Left forelimb (tissue), 1 donor: ENCODE measurements at places on chromosomes 13 and 19.

- no peak for DNase-seq
These were observed 30.5 kb downstream of the SLC15A1 start for GRCh38 chr13:98721825-98722510.

- no peak for DNase-seq
These were observed 2.3 kb upstream of the NBEA start for GRCh38 chr13:34939771-34940170.

DNA sequence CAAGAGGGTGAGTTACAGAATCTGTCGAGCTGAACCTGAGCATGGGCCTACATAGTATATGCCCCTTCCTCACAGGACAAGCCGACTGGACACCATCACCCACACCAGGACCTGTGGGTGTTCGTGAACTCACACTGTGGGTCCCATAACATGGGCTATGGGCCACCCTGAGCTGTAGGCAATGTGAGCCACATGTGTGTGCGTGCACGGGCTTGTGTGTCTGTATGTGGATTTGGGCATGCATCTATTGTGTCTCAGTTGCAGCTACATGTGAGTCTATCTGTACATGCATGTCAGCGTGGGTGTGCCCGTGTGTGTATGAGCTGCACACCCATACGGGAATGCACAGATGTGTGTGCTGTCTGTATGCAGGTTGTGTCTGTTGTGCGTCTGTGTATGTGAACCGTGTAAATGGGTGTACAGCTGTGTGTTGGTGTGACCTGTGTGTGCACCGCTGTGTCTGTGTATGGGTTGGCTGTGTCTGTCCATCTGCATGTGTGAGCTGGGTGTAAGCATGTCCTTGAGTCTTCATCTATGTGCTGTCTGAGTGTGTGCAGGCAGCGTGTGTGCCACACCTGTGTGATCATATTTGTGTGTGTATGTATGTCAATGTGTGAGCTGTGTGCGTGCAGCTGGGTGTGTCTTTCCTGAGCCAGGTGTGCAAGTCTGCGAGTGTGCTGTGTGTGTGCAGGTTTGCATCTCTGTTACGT lies 1.7 kb downstream of the NOTCH3 start:
- no peak for DNase-seq

DNA sequence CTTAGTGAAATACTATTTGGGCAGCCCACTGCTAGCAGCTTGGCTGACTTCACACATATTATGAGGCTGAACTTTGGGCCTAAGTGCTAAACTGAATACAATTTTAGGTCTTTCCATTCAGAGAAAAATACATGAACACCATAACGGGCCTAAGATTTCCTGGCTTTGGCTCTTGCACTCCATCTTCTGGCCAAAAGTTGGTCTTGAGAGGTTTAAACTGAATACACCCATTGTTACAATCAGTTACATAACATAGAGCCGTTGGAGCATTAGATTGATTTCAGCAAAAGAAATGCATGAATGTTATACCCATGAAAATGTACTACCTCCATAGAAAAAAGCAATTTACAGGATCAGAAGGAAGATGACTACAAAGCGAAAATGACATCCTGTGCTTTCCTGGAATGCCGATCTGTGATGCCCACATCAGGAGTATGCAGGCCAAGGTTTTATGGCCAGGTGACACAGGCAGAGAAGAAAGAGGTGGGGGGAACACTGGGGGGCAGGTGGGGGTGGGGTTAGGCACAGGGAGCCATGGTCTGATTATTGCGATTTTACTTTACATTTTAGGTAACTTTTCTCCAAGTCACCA lies 11.1 kb upstream of the SHISA2 start:
- DNase-seq, result no peak

GRCh38 chr13:25440061-25440460 lies 68.3 kb downstream of the ATP8A2 start:
- no peak for DNase-seq

GRCh38 chr19:50705422-50706019 lies 14.1 kb downstream of the SHANK1 start:
- DNase-seq, result no peak

DNA sequence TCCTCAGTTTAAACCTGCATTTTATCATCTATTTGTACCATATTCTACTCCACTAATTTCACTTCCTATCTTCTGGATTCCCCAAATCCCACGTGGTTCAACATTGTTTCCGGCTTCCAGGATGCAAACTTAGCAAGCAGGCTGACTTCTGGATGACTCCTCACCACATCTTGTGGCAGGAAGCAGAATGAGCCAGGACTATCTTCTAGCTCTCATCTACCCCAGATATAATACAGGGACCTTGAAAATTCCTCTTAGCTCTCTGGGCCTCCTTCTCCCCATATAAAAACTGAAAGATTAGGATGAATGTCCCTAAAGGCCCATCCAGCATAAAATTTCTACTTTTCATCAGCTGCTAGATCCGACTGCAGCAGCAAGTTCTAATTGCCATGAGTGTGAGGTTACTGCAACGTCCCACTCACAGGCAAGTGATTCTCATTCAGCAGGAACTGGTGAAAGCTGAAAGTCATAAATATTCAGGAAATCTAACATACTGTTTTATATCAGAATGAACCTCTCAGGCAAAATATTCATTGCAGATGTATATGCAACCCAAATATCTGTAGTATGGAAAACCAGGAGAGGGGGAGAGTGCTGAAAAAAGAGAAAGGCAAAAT lies 93.4 kb downstream of the KCTD12 start:
- DNase-seq, result no peak

GRCh38 chr13:39521701-39522100 lies 81.3 kb downstream of the LHFPL6 start:
- DNase-seq, result no peak

DNA sequence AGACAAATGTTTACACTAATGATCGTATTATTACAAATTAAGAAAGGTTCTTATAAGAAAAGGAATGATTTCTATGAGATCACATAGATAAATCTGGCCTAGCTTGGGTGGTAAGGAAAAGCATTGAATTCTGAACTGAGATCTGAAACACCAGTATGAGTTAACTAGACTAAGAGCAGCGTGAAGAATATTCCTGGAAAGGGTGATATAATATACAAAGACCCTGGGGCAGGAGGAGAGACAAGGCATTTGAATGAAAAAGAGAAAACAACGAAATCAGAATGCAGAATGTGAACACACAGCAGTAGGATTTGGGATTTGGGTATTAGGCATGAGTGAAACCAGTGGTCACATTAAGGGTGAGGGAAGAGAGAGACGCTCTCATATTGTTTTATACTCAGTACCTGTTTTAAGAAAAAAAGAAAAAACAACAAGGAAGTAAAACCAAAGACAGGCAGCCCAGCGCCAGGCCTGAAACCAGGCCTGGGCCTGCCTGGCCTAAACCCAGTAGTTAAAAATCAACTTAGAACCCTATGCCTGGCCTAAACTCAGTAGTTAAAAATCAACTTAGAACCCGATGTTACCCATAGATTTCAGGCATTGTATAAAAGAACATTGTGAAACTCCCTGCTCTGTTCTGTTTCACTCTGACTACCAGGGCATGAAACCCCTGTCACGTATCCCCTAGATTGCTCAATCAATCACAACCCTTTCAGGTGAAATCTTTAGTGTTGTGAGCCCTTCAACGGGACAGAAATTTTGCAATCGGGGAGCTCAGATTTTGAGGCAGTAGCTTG lies 287.1 kb downstream of the ITGBL1 start:
- no peak for DNase-seq

DNA sequence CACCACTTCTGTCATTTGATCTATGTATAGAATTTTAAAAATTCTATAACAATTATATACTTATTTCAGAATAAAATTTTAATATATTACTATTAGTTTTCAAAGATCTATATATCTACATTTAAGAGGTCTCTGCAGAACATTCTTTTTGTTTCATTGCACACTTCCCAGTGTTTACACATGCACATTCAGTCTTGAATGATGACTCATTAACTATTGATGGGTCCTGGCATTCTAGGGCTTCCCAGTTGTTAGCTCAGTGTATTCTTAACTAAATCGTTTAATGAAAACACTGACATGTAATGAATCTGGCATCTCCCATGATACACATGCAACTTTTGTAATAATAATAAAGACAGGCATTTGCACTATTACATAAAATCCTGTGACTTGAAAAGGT lies 324.6 kb downstream of the KLF12 start:
- DNase-seq, result no peak

DNA sequence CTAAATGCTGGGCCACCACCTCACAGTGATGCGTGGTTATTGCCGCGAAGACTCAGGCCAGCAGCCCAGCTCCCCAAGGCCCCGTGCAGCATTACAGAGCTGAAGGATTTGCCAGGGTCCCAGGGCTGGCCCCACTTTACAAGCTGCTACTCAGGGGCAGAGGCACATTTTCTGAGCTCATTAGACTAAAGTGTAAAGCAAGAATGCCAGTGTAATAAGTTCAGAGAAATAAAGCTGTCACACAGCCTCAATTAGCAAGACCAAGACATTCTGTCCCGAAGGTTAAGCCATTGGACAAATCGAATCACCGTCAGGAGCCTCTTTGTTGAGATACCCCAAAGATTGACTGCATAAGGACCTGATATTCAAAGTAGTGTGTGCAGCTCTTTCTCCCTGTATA lies 428.4 kb downstream of the EFNB2 start:
- DNase-seq, result no peak

- DNase-seq, result no peak
These were observed 753.3 kb downstream of the OLFM4 start for GRCh38 chr13:53781941-53782340.

DNA sequence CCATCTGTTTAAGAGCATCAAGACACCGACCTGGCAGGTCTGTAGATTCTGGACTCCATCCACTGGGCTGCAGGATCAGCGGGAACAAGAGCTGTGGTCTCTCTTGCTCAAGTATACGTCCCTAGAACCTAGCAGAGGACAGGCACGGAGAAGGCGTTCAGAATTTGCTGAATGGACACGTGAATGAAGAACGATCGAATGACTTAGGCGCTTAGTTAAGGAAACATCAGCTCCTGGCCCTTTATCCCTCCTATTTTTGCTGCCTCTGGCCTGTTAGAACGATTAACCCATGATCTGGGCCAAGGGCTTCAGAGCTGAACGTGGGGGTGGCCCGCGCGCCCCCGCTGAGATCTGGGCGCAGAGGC lies 953 bp downstream of the DZIP1 start:
- peak; percentile 76 for DNase-seq

GRCh38 chr19:56810260-56810659 lies 30.3 kb downstream of the PEG3 start:
- no peak for DNase-seq

DNA sequence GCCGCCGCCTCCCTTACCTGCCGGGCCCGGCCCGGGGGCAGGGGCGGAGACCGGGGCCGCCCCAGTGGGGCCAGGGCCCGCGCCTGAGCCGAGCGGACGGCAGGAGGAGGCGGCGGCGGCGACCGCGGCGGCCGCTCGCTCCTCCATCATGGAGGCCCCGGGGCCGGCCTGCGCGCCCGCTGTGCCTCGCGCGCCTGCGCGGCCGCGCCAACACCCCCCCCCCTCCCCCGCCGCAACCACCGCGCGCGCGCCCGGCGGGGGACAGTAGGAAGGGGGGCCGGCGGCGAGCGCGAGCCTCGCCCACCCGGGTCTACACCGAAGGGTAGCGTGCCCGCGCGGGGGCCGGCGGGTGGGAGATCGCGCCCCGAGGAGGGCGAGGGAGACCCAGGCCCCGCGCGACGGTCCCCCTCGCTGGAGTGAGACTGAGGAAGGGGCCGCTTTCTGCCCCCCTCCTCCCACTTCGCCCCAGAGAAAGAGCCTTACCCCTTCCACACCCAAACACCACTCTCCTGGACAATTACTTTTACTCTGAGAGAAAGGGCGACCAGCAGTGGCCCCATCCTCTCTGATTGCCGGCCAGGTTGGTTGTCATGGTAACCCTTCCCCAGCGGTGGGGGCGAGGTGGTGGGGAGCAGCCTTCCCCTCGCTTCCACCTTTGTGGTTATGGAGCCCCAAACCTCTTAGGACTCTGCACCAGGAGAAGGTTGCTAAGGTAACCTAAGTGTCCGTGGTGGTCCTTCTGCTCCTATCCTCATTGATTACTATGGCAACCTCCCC lies at the start of gene STRN4:
Gene STRN4, minus strand, starts transcription at position 170 of the 777 bp plus-strand sequence. Its CDS starts 20 bp downstream, at position 150.
- DNase-seq, result peak; percentile 82

- DNase-seq, result no peak
These were observed 2.4 kb upstream of the SIGLEC9 start for GRCh38 chr19:51122112-51122981.

DNA sequence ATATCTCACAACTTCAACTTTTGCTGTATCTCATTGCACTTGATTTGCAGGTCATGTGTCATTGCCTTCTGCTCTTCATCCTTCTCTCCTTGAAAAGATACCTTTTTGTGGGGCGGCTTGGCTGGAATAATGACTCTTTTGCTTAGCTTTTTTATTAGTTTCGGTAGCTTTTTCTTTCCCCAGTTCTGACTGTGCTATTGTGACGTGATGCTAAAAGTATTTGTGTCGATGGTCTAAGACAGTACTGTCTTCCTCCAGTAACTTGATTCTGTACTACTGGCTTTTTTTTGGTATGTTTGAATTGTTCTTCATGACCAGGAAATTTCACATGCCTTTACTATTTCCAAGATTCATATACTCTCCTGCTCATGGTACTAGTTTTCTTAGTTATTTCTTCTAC lies 63.1 kb downstream of the SLITRK1 start:
- DNase-seq, result no peak

DNA sequence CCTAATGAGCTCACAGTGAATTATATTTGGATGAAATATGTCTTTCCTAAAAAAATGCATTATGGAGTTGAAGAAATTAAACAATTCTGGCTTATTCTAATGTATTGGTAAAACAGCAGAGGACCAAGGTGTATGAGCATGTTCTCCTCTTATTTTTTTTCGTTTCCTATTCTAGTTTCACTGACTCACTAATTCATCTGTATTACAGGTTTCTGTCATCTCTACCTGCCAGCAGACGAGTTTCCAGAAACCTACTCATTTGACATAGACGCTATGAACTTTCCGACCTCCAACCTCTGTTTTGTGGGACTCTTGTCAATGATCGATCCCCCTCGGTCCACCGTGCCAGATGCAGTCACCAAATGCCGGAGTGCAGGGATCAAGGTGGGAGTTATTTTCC lies 20.3 kb downstream of the ATP12A start:
- DNase-seq, result no peak
